ENCODE measurements at places on chromosomes 7 and 10.

DNA sequence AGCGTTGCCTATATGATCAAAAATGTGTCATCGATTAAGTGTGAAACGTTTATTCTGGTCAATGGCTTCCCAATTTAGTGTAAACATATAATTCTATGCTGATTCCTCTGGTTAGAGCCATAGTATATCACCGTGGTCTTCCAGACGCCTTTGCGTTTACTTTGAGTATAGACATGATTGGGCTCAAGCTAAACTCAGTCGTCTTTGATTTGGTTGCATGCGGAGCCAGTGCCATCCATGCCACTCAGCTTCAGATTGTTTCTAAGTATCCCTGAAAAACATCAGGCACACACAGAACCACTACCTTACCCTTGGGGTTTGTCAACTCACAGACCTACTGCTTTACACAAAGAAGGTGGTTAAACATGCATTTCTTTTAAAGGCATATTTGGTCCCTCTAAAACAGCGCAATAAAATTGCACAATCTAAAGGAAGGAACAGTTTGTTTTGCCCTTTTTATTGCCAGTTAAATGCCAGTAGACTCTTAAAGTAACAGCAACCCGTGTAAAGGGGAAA, 273.6 kb upstream of the KLF6 start:
- no peak for DNase-seq

GRCh38 chr10:45375101-45375500, 1.1 kb downstream of the ALOX5 start:
- no peak for DNase-seq

DNA sequence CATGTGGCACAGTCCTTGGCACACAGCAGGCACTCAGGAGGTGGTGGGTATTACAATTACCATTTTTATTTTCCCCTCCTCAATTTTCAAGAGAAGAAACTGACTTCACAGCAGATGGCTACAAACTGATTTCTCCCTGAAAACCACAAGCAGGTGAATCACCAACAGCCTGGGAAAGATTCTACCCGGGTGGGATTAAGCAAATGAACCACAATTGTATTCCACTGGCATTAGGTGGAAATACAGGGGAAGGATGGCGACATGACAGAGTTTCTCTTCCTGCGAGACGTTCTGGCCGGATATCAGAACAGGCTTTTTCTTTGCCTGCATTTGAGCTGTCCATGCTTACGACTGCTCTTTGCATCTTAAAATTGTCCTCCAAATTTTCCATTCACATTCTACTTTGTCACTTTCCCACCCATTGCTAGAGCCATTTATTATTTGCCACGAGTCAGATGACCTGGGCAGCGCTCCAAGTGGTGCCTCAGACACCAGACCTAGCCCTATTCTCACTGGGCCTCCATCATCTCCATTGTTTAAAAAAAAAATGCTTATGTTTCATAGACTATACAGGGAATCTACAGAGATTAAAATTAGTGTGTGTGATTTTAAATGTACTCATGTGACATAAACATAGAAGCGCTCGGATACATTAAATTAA, 4.6 kb downstream of the DENND11 start:
- no peak for DNase-seq

DNA sequence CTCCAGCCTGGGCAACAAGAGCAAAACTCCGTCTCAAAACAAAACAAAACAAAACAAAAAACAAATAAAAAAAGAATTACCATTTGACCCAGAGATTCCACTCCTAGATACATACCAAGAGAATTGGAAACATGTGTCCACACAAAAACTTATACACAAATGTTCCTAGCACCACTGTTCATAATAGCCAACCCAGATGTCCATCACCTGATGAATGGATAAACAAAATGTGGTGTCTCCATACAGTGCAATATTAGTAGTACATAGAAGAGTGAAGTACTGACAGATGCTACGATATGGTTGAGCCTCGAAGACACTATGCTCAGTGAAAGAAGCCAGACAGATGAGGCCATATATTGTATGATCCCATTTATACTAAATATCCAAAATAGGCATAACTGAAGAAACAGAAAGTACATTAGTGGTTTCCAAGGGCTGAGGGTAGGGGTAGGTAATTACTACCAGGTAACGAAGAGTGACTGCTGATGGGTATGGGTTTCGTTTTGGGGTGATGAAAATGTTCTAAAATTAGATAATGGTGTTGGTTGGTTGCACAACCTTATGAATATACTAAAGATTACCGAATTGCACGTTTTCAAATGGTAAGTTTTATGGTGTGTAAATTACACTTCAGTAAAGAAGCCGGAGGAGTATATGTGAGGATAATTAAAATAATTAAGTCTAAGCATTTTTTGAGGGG, 20.0 kb downstream of the MYO1G start:
- DNase-seq = no peak

DNA sequence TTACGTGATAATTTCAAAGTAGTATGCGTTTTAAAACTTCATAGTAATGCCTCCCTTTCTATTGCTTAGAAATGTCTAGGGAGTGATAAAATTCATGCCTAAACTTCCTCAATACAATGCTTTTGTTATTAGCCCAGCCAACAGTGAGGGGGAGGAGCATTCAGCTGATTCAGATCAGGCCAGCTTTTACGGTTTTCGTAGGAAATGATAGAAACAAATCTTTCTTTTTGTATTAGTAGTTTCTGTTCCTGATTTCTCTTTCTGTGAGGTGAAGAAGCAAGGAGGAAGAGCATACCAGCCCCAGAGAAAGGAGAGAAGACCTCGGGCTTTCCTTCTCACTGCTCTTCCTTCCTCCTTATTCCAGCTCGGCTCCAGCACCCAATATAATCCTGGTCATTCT, 35.2 kb upstream of the ITPRID1 start:
- DNase-seq = no peak

DNA sequence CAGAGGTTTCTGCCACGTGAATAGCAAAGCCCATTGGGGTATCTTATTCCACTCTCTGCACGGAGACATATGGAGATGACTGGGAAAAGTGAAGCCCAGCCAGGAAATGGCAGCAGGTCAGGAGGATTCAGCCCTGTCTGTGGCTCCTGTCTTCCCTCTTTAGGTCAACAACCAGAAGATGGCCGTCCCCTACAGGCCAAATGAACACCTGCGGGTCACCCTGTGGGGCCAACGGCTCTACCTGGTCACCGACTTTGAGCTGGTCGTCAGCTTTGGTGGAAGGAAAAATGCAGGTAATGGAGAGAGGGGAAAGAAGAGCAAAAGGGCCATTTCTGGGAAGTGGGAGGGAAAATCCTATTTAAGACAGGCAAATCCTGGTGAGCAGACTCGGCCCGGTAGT, 38.3 kb downstream of the EPHB4 start:
- DNase-seq = no peak

DNA sequence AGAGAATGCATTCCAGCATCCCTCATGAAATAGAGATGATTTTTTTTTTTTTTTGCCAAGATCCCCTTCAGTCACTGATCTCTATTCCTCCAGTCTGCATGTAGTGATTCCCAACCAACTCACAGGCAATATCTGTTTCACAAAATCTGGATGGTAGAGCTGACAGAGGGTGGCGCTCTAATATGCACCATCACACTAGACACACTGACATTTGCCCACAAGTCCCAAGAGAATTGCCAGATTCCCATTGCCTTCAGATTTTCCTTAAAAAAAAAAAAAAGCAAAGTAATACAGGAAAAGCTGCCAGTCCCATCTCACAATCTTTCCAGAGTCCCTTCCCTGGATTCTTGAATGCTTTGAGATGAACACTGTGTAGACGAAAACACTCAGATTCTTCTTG, 301.0 kb downstream of the SORCS1 start:
- no peak for DNase-seq

GRCh38 chr10:32205670-32206069, 141.3 kb downstream of the EPC1 start:
- no peak for DNase-seq

GRCh38 chr7:140769852-140770251, 73.3 kb downstream of the NDUFB2 start:
- no peak for DNase-seq

DNA sequence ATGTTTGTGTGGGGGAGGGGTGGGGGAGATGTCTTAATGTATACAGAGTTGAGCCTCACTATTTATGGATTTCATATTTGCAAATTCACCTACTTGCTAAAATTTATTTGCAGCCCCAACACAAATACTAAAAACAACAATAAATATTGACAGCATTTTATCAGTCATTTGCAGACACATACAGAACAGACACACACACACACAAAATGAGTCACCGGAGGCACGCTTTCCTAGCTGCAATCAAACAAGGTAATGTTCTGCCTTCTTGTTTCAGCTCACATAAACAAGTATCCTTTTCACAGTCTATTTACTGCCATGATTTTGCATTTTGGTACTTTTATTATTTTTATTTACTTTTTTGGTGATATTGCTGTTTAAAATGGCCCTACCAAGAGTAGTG, 88.5 kb downstream of the IPMK start:
- no peak for DNase-seq

DNA sequence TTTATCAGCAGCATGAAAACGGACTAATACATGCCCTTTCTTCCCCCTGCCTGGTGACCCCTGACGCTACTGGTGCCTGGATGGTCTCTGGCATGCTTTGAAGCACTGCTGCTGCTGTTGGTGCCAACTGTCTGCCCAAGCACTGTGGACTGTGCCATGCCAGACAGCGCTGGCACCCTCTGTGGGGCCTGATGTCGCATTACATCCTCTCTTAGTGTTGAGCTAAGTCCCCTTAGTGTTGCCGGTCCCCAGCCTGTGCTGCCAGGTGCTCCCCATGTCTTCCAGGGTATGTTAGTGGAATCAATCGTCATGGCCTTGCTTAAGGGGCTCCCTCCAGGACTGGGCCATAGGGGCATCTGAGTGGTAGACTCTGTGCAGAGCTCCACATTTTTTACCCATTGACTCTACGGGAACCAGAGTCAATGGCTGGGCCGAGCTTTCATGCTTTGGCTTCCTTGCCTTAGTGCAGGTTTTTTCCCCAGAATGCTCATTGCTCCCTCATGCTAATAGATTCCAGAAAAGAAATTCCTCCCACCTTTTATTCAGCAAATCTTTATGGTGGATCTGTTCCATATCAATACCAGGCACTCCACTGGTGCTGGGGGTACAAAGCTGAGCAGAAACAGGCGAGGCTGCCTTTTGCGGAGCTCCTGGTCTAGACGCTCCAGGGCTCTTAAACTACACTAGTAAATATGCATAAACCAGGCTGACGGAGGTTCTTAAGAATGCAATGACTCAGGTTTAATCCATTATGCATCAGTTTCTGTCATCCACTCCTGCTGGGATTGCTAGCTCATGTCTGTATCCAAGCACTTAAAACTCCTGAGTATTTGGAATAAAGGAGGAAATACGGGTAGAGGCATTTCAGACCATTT, 21.8 kb upstream of the MRC1 start:
- DNase-seq = no peak

All from CD4-positive, alpha-beta T cell treated with Interleukin-1 beta for 1 hour (primary cell).